ENCODE measurements at places on chromosomes 5 and 9. TPM values are rescaled to one million over a fixed set of nuclear protein-coding genes. Genes with fewer than 3 reads are reported as not detected.

PCDHA11 gene
- total RNA-seq, result 0.98 TPM

HNRNPH1 gene
- total RNA-seq, result 696 TPM

DEPDC1B gene
- total RNA-seq, result 2.2 TPM

RLN2 gene
- total RNA-seq, result not detected

DNA sequence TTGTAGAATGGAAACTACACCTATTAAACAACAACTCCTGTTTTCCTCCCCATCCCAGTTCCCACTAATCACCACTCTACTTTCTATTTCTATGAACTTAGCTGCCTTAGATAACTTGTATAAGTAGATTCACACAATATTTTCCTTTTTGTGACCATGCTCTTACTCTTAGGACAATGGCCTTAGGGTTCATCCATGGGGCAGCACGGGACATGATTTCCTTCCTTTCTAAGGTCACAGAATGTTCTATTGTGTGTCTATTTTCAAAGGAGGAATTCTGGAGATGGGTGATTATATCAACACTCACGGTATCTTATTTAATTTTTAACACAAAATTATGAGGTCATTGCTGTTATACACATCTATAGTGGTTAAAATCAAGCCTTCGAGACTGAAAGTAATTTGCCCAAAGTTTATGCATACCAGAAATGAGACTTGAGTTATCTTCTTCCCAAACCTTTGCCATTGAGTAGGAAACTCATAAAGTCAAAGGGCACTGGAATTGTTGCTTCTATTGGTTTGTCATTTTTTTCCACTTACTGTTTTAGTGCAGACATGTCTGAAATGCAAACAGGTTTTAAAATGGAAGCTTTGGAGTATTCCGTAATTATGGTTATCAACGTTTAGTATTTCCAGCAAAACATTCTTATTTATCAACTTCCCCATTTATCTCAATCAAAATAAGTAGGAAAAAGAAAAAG is 23.6 kb downstream of the CTSL start:
- no peaks in the 10 kb centered on the region for H3K36me3 ChIP-seq
- no peak overlapping the region for H3K27ac ChIP-seq
- no peaks in the 10 kb centered on the region for H3K27me3 ChIP-seq
- H3K4me1 ChIP-seq, result no peaks in the 10 kb centered on the region
- no peak overlapping the region for H3K4me3 ChIP-seq
